Activated T-cell treated with anti-CD3 and anti-CD28 coated beads, Interleukin-2, amount 50 U/mL, for 72 hours (primary cell): ENCODE measurements at places on chromosomes 5 and 9.

GRCh38 chr9:124356745-124357390 is 58.4 kb downstream of the PSMB7 start:
- DNase-seq = no peak

DNA sequence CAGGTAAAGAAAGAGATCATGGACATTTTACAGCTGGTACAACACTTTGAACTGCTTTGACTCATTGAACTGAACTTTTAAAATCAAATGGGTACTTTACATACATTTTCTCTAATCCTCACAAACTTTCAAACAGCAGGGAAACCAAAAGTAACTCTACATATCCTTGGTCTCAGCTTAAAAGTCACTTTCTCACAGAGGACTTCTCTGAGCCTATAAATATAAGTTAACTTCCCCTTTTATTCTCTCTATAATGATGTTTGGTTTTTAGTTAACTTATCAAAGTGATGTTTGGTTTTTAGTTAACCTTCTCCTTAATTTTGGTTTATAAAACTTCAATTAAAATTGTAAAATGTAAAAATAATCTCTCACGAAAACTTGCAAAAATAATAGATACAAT is 209.8 kb downstream of the MCTP1 start:
- DNase-seq = no peak

DNA sequence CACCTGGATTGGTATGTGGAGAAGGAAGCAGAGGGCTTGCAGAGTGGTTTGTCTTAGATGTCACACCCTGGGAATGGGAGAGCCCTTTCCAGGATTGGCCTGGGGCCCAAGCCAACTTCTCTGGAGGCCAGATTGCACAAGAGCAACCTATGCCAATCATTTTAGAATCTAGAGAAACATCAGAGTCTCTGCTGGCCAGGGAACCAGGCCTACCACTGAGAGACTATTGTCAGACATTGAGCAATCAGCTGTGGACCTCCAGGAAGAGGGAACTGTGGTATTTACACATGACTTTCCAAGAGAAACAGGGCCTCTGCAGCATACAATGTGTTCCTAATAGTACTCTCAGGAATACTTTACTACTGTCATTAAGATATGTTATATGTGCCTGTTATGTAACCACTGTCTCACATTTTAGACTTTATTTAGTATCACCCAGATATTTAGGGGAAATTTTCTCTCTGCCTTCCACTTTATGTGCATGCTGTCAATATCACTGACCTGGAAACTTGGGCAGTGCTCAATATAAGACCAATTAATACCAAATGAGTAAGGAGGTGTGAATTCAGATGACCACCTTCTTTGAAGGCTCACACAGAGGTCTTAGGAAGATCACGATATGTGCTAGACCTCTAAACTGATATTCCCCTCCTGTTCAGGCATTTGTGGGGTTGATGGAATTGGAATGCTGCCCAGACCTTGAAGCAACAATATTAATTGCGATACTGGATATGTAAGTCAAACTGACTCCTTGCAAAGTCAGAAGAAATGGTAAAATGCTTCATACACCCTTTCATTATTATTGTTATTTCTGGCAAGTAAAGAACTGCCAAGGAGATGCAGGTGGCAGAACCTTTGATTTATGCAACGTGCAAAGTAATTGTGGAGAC is 20.5 kb upstream of the CCL28 start:
- no peak for DNase-seq

DNA sequence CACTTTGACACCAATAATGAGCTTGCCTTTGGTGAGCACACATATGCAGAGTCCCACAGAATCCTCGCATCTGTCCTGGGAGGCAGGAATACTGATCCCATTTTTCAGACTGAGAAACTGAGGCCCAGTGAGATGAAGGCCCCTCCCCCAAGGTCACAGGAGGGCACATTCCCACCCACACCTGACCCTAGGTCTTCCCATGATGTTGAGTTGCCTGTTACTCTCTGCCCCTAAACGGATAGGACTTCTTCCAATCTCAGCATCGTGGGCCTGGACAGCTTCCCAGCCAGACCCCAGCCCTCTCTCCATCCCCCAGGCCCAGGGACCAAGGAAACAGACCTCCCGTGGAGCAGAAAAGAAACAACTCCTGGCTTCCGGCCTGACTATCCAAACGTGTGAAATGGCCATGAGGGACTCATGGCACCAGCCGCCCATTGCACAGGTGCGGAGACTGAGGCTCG is 877 bp downstream of the SH3GLB2 start:
- DNase-seq = no peak

DNA sequence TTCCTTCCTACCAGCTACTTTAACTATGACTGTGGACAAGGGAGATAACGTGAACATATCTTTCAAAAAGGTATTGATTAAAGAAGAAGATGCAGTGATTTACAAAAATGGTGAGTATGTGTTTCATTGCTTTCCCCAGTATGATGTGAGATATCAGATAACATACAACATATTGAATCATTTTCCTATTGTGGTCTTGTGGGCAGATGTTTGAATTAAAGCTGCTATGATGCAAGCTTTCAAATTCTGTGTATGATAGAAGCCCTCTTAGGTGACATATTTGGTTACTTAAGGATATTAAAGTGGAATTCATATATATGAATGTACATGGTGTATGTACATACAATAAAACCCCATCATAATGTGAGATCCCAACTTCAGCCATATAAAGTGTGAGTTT is 59.5 kb downstream of the TEK start:
- no peak for DNase-seq

DNA sequence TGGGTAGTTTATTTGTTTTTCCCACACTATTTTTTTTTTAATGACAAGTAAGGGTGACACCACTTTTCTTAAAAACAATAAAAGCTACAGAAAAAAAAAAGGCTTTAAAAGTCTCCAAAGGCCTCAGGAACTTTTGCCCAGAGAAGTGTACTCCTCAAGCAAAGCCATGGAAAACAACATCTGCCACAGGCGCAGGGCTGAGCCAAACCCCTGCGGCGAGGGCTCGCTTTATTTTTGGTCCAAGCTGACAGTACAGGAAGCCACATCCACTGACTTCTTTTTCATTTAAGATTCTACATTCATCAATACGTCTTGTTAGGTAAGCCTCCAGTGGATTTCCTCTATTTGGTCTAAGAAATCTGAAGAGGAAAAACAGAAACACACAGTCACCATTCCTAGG is 51.9 kb upstream of the IFNK start:
- DNase-seq = no peak

GRCh38 chr5:147057051-147057450 is 177.8 kb upstream of the STK32A start:
- DNase-seq = no peak

GRCh38 chr9:121927636-121928035 is 165.5 kb downstream of the TTLL11 start:
- DNase-seq = no peak

DNA sequence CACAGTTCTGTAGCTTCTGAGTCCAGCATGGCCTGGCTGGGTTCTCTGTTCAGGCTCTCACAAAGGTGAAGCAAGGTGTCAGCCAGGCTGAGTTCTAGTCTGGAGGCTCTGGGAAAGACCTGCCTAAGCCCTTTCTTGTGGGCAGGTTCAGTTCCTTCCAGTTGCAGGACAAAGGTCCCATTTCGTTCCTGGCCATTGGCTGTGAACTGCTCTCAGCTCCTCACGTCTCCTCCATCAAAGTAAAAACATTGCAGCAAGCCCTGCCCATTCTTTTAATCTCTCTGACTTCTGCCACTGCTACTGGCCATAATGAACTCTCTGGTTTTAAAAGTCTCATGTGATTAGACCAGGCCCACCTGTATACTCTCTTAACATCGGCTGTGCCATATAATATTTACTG is 61.6 kb upstream of the BARX1 start:
- no peak for DNase-seq

DNA sequence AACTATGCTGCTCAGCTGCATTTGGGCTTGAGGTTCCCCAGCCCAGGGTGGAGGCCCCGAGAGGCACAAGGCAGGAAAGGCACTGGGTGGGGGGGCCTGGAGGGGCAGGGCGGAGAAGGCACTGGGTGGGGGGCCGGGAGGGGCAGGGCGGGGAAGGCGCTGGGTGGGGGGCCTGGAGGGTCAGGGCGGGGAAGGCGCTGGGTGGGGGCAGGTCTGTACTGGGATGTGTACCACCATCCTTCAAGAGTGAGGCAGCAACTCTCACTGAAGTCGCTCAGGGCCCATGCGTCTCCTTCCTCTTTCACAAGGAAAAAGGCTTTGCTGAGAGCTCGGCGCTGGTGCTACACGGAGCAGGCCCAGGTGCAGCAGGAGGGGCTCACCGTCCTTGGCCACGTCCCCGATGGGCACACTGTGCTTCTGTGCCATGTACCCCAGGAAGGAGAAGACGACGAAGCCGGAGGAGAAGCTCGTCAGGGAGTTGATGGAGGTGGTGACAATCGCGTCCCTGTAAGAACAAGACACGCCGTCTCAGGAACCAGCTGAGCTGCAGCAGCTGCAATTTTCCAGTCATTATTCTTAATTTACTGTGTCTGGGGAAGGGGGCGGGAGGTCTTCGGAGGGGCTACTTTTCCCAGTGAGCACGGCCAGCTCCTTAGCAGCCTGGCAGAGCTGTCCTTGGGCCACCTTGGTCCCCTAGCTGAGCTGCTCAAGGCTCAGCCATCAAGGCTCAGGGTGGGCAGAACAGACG is 30.8 kb downstream of the SLC6A3 start:
- DNase-seq = no peak

DNA sequence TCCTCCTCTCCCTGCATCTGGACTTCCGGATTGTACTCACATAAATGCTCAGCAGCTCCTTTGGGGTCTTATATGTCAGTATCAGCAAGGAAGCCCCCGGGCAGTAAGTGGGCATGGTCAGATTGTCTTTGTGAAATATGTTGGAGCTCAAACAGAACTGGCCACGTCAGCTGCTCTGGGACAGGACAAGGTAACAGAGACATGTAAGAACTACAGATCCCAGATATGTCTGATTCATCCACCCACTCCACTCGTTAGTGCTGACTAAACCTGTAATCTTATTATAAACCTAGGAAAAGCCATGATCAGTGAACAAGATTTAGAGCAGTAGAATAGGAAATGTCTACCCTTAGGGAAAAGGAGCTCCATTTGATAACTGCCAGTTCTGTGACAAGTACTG is 561.8 kb downstream of the CETN3 start:
- DNase-seq = no peak

- DNase-seq = no peak
Measured at GRCh38 chr9:5825895-5826622, 6.9 kb downstream of the ERMP1 start.

DNA sequence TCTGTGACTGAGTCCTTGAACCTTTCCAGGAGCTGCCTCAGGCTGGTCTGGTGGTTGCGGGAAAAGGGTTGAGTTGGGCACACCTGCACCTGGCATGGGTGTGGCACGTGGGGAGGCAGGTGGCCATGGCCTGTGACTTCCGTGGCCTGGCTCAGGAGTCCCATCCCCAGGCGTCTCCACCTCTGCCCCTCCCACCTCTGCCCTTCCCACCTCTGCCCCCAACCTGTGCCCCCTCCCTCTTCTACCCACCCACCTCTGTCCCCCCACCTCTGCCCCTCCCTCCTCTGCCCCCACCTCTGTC is 1.9 kb upstream of the QRFP start:
- no peak for DNase-seq
